NCI-H1436 (cell line): ENCODE measurements at places on chromosomes 3 and 15.
A peak's percentile ranks its signal among the peaks of the same experiment; 100 is the strongest.

DNA sequence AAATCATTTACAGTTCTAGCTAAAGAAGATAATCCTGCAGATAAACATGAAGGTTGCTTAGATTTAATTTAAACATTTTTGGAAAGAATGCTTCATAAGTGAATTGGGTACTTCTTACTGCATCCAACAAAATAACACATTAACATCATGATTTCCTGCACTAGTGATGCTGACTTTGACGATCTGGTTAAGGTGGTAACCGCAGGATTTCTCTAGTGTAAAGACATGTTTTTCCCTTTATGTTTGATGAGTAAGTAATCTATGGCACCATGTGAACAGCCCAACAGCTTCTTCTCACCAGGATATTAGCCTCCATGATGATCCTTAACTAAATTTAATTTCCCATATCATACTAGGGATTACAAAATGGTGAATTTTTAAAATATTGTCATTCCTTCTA, 14.1 kb downstream of the SPPL2A start:
- DNase-seq = no peak

DNA sequence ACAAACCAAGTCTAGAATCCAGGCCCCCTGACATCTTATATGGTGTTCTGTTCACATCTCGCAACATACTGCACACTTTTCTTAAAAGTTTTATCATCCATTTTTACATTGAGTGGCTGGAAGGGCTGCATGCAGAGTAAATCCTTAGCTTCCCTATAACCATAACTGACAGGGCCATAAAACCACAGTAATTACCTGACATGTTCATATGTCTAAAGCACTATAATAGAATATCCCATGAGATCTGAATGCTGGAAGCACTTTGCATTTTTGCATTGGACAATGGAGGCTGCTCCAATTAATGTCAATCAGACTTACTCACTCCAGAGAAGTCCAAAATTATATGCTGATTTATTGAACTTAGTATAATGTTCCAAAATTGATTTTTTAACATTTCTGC, 86.6 kb upstream of the HES1 start:
- peak; percentile 71 for DNase-seq

DNA sequence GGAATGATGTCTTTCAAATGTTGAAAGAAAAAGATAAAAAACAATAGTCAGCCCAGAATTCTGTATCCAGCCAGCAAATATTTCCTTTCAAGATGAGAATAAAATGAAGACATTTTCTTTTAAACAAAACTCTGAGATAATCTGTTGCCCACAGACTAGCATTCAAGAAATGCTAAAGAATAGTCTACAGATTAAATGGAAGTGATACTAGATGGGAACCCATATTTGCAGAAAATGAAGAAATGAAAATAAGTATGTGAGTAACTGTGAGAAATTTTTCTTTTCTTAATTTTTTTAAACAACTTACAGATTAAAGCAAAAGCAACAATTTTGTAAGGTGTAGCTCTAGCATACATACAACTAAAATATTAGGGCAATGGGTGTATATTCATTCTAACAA, 469.8 kb downstream of the IGSF11 start:
- no peak for DNase-seq

DNA sequence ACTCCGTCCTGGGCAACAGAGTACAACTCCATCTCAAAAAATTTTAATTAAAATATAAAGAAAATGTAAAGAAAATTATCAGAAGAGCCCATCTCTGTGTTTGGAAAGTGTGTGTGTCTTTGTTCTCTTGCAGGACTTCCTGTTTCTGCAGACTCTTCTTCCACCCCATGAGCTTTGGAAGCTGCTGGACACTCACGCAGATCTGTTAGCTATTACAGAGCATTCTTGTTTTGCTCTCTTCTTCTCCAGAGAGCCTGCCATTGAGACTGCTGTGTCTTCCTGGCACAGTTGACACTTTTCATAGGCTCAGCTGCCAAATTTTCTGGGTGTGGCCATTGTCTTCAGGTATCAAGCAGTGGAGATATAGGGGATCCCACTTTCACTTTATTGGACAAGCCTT, 6.0 kb upstream of the CCR8 start:
- DNase-seq = no peak

DNA sequence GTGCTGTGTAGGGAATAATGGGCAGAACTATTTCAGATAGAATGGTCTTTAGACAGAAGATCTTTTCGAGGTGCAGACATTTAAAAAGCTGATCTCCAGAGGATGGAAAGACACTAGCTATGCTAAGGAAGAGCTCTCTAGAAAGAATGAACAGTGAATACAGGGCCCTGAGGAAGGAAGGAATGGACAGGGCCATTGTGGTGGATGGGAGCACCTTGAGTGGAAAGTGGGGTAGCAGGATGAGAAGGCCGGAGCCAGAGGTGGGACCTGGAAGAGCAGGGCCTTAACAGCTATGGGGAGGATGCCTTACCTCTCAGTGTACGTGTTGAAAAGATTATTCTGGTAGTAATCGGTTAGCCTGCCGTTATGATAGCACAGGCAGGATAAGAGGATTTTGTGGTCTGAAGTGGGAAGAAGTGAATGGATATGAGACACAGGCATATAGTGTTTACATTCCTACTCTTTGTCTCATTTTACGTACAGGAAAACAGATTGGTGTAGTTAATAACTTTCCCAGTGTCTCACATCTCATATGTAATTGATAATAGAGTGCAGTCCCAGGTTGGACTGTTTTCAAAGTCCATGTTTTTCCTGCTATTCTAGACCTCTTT, 172.4 kb downstream of the KLHL25 start:
- no peak for DNase-seq

DNA sequence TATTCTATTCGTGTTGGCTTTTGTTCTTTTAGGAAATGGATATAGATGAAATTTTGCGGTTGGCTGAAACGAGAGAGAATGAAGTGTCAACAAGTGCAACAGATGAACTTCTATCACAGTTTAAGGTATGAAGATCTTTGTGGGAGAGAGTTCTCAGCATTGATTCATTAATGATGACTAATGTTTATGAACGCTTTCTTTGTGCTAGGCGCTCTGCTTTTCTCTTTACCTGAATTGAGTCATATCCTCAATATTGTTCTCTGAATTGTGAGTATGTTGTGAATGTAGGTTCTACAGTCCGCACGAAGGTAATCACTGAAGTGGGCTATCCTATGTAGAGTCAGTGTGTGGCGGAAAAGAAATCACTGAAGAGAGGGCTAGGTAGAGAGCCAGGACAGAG, 81.2 kb downstream of the CHD2 start:
- no peak for DNase-seq

- DNase-seq = no peak
Observed at GRCh38 chr3:63470745-63471144, 181.7 kb upstream of the SNTN start.

GRCh38 chr3:23726811-23727548, 78.8 kb upstream of the UBE2E1 start:
- no peak for DNase-seq

DNA sequence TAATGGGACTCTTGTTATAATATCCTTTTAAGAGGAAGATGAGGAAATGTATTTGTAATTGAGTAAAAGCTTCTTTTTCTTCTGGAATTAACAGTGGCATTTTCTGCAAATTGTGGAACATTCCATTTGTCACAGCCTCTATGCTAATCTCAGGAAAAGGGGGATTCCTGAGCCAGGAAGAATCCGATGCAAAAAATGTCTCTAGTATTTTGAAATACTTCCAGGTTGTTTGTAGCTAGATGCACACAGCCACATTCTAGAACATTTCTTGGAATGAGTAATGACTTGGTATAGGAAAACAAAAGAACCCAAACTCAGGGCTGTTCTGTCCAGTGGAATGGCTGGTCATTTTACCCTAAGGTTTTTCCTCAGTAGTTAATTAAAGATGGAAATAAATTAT, 98.5 kb upstream of the SLC2A2 start:
- no peak for DNase-seq

- DNase-seq = no peak
Observed at GRCh38 chr3:111593666-111594065, 1.5 kb downstream of the ZBED2 start.

- DNase-seq = no peak
Observed at GRCh38 chr15:45116482-45117307, 2.6 kb downstream of the DUOXA2 start.

GRCh38 chr3:43079536-43080332, 26.1 kb downstream of the POMGNT2 start:
- DNase-seq = no peak

- no peak for DNase-seq
Observed at GRCh38 chr15:42730135-42730534, 6.8 kb downstream of the CDAN1 start.

DNA sequence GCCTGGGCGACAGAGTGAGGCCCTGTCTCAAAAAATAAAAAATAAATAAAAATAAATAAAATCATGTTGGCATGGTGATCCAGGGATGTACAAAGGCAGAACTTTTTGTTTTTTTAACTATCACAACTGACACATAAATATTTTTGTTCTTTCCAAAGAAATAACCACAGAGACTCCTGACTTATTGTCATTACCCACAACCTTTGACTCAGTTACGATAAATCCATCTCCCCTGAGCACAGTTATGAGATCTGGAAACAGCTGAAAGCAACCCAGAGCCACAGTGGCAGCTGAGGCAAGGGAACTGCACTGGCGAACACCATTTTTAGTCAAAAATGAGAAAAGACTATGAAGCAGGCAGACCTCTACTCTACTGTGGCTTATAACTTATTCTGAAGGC, 24.0 kb downstream of the OSBPL10 start:
- no peak for DNase-seq

- no peak for DNase-seq
Observed at GRCh38 chr3:160012108-160012507, 23.5 kb downstream of the IL12A start.

DNA sequence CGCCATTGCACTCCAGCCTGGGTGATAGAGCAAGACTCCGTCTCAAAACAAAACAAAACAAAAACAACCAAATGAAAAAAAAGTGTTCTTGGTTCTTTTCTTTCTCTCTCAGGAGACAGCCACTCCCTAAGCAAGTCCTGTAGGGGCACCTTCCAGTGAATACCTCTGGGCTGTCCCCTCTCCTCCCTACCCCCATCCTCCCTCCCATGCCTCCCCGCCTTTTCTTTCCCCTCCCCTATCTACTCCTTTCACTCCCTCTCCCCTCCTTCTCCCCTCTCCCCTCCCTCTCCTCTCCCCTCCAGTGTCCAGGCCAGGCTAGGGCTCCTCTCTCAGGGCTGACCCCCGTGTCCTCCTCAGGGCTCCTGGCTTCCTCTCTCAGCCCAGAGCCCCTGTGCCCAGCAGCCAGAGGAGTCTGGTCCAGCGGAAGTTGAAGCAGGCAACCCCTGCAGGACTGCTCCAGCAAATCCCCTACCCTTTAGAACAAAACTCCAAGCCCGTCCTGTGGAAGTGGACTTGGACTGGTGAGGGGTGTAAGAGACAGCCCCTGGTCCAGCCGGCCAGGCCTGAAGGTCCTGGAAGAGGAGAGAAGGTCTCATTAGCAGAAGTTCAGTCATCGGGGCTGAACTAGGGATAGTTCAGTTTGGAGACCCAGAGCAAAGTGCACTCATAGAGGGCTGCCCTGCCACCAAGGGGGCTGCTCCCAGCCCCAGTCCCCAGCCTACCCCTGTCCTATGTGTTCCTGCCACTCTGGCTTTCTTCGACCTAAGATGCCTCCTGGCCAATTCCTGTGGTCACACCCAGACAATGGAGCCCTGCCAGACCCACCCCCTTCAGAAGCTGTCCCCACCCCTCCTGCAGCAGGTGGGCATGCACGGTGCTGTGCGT, 79.8 kb upstream of the IQSEC1 start:
- no peak for DNase-seq

- DNase-seq = no peak
Observed at GRCh38 chr15:98764291-98764690, 116.0 kb downstream of the IGF1R start.

DNA sequence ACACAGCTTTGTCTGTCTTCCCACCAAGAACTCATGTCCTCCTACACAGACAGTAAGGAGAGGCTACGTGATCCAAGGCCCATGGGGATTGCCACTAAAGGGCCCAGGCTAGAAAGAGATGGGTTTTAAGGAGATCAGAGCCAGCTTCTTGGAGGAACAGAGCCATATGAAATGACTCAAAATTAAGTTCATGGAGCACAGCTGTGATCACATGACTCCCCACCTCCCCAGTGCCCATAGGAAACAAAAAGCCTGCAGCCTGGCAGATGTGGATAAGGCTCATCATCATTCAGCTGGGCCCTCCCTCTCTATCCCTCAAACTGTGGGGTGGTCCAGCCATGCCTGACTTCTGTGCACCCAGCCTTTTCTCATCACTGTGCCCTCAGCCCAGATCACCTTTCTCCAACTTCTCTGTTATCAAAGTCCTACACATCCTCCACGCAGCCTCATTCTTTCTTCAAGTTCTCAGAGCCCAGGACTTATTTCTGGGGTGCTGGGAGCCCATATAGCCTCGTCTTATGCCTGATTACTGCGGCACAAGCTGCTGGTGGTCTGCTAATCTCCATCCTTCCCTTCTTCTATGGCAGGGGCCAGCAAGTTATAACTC, 137.6 kb downstream of the SMAD6 start:
- no peak for DNase-seq

DNA sequence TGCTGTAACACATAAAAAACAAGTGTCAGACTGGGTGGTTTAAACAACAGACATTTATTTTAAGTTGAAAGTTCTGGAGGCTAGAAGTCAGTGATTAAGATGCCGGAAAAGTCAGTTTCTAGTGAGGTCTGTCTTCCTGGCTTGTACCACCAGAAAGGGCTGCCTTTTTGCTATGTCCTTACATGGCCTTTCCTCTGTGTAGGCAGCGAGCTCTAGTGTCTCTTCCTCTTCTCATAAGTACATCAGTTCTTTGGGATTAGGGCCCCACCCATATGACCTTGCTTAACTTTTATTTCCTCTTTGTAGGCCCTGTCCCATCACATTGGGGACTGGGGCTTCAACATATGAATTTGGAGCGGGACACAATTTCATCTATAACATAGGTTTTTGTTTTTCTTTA, 128.0 kb downstream of the BBX start:
- DNase-seq = no peak

DNA sequence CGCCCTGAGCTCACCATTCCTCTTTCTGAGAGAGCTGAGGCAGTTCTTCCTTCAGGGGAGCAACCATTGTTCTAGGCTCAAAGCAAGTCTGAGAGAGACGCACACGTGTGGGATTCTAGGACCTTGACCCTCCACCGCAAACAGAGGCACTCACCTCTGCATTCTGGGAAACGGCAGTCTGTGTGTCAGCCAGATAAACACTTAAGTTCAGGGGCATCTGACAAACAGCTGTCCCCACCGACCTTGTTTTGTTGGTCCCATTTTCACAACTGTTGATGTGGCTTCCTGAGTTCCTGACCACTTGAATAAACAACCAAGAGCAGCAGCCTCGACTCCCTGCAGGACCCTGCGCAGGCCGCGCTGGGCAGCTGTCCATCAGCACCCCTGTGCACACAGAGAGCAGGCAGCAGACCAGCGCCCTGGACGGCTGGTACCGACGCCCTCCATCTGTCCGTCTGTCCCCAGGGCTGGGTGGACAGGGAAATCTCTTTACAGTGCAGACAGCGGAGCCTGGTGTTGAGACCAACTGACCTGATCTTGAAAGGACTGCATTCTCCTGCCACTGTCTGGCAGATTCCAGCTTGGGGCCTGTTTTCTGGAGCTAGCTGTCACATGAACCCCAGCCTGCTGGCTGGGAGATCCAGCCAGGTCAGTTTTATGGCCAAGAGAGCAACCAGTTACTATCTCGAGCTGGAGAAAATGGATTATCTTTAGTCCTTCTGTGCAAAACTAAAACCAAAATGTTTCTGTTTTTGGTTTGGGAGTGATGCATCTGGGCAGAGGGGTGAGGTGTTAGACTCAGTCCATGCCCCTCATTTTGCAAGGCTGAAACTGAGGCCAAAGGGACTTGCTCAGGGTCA, 64.2 kb downstream of the FAM43A start:
- DNase-seq = no peak
